Activated CD4-positive, alpha-beta T cell treated with anti-CD3 and anti-CD28 coated beads for 36 hours (primary cell): ENCODE measurements at places on chromosomes 6 and 20. TPM values are rescaled to one million over a fixed set of nuclear protein-coding genes. Genes with fewer than 3 reads are reported as not detected.
A peak's percentile ranks its signal among the peaks of the same experiment; 100 is the strongest.

- peaks cover 2% of the 10 kb centered on the region for H3K27me3 ChIP-seq
- H3K4me1 ChIP-seq = no peaks in the 10 kb centered on the region
- DNase-seq = no peak
- no peaks in the 10 kb centered on the region for H3K36me3 ChIP-seq
These were observed 129.6 kb downstream of the EDN1 start for GRCh38 chr6:12419631-12420272.

GRCh38 chr6:168163096-168163731, 84.2 kb upstream of the FRMD1 start:
- H3K27me3 ChIP-seq = peaks cover 5% of the 10 kb centered on the region
- no peak for DNase-seq
- H3K36me3 ChIP-seq = peaks cover 2% of the 10 kb centered on the region
- H3K27ac ChIP-seq = no peak overlapping the region

- no peaks in the 10 kb centered on the region for H3K27me3 ChIP-seq
- no peak overlapping the region for H3K27ac ChIP-seq
- peak; percentile 75 for DNase-seq
- peaks cover 68% of the 10 kb centered on the region for H3K4me1 ChIP-seq
- no peaks in the 10 kb centered on the region for H3K36me3 ChIP-seq
These were observed 265.0 kb downstream of the ADGRG6 start for GRCh38 chr6:142566628-142567396.

DNA sequence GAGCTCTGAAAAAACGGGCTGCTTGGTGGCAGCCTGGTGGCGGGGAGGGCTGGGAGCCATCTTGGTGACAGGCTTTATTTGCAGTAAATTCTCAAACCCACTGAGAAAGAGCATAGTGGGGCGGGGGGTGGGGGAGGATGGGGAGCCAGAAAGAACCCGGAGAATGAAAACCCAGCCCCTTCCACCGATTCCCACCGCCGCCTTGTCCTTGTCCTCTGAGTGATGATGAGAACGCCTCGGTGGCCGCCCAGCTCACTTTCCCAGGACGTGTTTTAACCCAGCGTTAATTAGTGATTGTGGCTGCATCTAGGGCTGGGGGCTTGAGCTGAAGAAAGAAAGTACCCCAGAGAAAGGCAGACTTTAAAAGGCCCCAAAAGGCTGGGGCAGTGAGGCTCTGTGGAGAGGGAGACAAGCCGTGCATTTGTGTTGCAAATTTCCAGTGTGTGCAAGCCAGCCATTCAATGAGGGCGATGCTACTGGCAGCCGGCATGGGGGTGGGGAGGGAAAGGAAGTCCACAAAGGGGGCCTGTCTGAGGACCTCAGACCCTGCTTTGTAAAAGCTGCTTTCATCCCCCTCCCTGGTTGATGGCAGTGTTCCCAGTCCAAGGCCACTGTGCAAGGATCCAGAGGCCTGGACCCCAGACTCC, 6.2 kb upstream of the GHRH start:
- no peak overlapping the region for H3K4me3 ChIP-seq
- H3K27ac ChIP-seq = no peak overlapping the region
- H3K27me3 ChIP-seq = peaks cover 2% of the 10 kb centered on the region
- H3K36me3 ChIP-seq = no peaks in the 10 kb centered on the region

- H3K4me1 ChIP-seq = peaks cover 14% of the 10 kb centered on the region
- peak overlapping the region; percentile 99 for H3K4me3 ChIP-seq
These were observed 434 bp downstream of the ZKSCAN4 start for GRCh38 chr6:28251661-28252008.

DNA sequence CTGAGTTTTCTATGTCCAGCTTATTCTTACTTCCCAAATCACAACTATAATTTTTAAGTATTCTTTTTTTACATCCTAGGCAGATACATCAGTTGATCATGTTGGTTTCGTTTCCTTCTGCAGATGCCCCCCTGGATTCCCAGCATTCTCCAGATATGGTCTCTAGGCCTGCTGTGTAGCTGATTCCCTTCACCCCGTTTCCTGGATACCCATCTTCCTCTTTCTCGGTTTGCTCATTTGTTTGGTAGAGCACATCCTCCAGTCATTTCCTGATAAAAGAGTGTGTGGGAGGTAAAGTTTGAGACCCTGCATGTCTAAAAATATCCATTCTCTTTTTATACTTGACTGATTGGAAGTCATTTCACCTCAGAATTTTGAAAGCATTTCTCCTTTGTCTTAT, 66.4 kb downstream of the ANKS1A start:
- H3K4me3 ChIP-seq = no peak overlapping the region
- peaks cover 1% of the 10 kb centered on the region for H3K36me3 ChIP-seq
- peak overlapping the region; percentile 48 for H3K27ac ChIP-seq

DNA sequence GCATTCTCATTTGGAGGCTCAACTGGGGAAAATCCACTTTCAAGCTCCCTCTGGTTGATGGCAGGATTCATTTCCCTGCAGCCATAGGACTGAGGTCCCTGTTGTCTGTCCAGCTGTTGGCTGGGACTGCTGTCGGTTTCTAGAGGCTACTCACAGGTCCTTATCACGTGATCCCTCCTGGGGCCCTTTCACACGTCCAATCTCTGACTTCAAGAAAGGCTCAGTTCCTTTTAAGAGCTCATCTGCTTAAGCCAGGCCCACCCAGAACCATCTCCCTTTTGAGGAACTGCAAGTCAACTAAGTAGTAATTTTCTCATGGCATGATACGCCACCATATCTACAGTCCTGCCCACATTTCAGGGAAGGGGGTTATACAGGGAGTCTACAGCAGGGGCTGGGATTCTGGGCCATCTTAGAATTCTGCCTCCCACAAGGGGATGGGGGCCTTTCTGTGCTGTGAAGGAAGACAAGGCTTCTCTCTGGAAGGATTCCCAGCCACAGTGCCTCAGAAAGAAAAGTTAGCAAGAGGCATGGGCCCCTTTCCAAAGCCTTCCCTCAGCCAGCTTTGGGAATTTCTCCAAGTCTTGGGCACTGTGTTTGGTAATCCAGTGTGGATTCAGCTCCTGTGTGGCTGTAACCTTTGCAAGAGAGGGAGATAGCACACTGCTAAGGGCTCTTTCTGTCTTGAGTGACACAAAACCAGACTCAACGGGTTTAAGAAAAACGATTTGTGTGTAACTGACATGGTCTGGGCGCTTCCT, 66.4 kb downstream of the CTCFL start:
- no peak overlapping the region for H3K27ac ChIP-seq
- H3K36me3 ChIP-seq = no peaks in the 10 kb centered on the region
- no peak for DNase-seq
- H3K4me1 ChIP-seq = no peaks in the 10 kb centered on the region
- H3K27me3 ChIP-seq = no peaks in the 10 kb centered on the region
- no peak overlapping the region for H3K4me3 ChIP-seq

DNA sequence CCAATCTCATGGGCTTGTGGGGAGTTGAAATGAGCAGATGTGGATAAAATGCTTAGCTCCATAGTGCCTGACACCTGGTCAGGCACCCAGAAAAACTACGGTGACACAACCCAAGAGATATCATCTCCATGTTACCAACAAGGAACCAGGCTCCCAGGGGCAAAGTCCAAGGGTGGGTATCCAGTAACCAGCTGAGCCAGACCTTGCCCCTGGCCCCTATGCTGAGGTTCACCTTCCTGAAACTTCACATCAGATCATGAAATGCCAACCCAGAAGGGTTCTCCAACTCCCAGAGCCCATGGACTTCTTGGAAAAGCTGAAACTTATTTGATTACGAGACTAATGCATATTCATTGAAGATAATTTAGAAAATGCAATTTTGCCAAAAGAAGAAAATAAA, 141.8 kb upstream of the KCNG1 start:
- H3K4me3 ChIP-seq = no peak overlapping the region
- no peaks in the 10 kb centered on the region for H3K4me1 ChIP-seq
- DNase-seq = no peak
- no peaks in the 10 kb centered on the region for H3K36me3 ChIP-seq
- peaks cover 23% of the 10 kb centered on the region for H3K27me3 ChIP-seq

DNA sequence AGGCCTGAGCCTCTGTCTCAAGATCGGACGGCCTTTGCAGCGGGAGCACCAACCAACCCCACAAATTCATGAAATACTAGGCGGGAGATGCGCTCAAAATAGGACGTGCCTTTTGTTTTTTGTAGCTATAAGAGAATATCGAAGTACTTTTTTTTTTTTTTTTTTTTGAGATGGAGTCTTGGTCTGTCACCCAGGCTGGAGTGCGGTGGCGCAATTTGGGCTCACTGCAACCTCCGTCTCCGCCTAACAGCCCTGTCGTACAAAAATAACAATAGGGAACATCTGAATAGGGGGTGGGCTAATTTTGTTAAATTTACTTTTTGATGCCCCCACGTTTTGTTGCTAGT, 5.9 kb upstream of the TUBB2A start:
- H3K4me3 ChIP-seq = peak overlapping the region; percentile 66
- no peak overlapping the region for H3K27ac ChIP-seq
- peaks cover 27% of the 10 kb centered on the region for H3K27me3 ChIP-seq
- no peak for DNase-seq
- H3K36me3 ChIP-seq = no peaks in the 10 kb centered on the region

DNA sequence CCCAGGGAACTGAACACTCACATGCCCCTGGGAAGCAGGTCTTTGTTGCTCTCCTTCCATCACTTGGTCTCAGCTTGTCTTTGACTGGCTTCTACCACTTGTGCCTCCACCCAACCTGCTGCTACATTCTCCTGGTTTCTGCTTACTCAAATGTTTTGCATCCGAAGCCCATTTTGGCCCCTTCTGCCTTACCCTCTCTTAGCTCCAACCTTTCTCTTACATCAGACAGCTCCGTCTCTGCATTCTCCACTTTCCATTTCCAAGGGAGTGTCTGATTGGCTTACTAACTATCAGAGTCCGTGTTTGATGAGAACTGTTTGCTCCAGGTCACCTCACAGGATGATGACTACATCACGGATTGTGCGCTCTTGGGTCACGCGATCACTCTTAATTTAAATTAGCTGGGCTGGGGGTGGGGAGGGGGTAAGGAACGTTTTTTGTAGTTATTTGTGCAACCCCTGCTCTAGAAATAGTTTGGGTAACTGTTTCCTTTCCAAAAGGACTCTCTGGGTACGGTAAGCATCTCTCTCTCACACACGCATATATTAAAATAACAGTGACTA, 844 bp upstream of the ABRACL start:
- peaks cover 11% of the 10 kb centered on the region for H3K4me1 ChIP-seq
- peaks cover 2% of the 10 kb centered on the region for H3K36me3 ChIP-seq
- no peak overlapping the region for H3K4me3 ChIP-seq
- peak; percentile 75 for DNase-seq
- H3K27me3 ChIP-seq = no peaks in the 10 kb centered on the region
- peak overlapping the region; percentile 93 for H3K27ac ChIP-seq

DNA sequence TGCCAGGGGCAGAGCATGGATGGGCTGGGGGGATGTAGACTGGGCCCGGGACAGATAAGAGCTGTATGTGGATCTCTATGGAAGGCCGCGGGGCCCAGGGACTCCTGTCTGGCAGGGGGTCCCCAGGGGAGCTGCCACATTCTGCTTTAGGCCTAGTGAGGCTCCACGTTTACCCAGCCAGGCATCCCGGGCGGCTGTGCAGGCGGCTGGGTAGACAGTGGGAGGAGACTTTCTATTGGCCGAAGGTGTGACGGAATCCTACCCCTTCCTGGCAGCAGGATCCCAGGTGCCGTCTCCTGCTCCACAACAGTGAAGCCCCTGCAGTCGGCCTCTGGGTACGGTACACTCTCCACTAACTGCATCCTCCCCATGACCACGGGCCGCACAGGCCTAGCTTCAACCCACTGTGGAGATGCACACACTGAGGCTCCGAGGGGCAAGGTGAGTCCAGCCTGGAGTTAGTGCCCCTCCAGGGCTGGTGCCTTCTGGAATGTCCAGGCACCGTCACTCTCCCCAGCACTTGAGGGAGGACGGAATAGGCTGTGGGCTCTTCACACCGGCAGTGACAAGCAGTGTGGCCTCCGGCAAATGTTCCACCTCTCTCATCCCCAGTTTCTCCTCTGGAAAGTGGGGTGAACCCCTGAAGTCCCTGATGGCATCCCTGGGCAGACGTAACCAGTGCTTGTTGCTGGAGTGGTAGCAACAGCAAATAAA, 36.8 kb upstream of the ZBP1 start:
- peak; percentile 2 for DNase-seq
- H3K4me3 ChIP-seq = no peak overlapping the region
- no peaks in the 10 kb centered on the region for H3K36me3 ChIP-seq
- no peaks in the 10 kb centered on the region for H3K27me3 ChIP-seq
- no peak overlapping the region for H3K27ac ChIP-seq
- H3K4me1 ChIP-seq = peaks cover 20% of the 10 kb centered on the region

DNA sequence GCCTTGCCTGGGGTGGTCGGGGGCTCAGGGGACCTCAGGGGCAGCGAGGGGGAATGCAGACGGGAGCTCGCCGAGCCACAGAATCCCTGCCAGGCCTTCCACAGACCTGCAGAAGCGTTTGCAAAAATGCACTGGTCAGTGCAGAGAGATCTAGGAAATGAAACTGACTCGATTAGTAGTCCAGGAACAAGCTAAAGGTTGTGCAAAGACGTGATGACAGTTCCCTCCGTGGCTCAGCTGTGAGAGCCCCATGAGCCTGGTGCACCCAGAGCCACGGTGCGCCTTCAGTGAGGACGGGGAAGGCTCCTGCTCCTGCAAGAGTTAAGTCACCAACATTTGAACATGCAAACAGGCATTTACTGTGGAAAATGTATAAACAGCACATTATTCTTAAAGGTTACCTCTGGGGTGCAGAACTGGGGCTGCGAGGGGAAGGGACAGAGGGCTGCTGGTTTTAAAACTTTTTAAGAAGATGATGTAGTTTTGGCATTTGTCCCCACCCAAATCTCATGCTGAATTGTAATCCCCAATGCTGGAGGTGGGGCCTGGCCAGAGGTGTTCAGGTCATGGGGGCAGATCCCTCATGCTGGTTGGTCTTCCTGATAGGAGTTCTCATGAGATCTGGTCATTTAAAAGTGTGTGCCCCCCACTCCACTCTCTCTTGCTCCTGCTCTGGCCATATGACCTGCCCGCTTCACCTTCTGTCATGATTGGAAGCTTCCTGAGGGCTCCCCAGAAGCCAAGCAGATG, 147.3 kb downstream of the DLL1 start:
- peaks cover 6% of the 10 kb centered on the region for H3K36me3 ChIP-seq
- H3K4me1 ChIP-seq = peaks cover 31% of the 10 kb centered on the region
- H3K27ac ChIP-seq = no peak overlapping the region
- no peaks in the 10 kb centered on the region for H3K27me3 ChIP-seq
- no peak for DNase-seq

GRCh38 chr20:24767623-24768100, 181.4 kb upstream of the CST7 start:
- no peaks in the 10 kb centered on the region for H3K4me1 ChIP-seq
- H3K27me3 ChIP-seq = peaks cover 17% of the 10 kb centered on the region
- H3K36me3 ChIP-seq = no peaks in the 10 kb centered on the region
- H3K4me3 ChIP-seq = no peak overlapping the region

GRCh38 chr6:1554476-1555310, 55.0 kb upstream of the FOXC1 start:
- H3K36me3 ChIP-seq = peaks cover 10% of the 10 kb centered on the region
- DNase-seq = peak; percentile 87
- H3K4me1 ChIP-seq = peaks cover 29% of the 10 kb centered on the region
- H3K27ac ChIP-seq = peak overlapping the region; percentile 97
- H3K4me3 ChIP-seq = peak overlapping the region; percentile 81

- H3K27me3 ChIP-seq = peaks cover 2% of the 10 kb centered on the region
- H3K4me3 ChIP-seq = no peak overlapping the region
- no peak for DNase-seq
- peaks cover 22% of the 10 kb centered on the region for H3K4me1 ChIP-seq
These were observed 93.2 kb upstream of the MAN1A1 start for GRCh38 chr6:119442776-119443184.

CSNK2B gene
- 346 TPM for total RNA-seq

IFNGR1 gene
- 19.3 TPM for total RNA-seq

TINAG gene
- total RNA-seq = not detected

RSPO4 gene
- not detected for total RNA-seq

SCRT2 gene
- not detected for total RNA-seq
